ENCODE measurements at places on chromosomes 2 and 18. TPM values are rescaled to one million over a fixed set of nuclear protein-coding genes. Genes with fewer than 3 reads are reported as not detected.

DNA sequence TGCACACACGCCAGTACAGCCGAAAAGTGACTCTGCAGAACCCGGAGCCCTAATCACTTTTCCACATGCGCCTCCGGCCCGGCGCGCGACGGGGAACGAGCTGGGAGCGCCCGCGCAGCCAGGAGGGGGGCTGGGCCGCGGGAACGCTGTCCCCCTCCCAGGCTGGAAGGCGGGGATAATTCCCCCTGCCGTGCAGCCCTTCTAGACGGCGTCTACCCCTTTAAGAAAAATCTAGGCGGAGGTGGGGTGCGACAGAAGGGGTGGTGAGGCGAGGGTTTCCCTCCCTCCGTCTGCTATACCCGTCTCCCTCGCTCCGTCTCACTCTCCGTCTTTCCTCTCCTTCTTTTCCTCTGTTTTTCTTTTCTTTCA lies 2.4 kb downstream of the CYP26B1 start:
- H3K27ac ChIP-seq, result no peak overlapping the region
- no peaks in the 10 kb centered on the region for H3K36me3 ChIP-seq
- H3K4me1 ChIP-seq, result peaks cover 68% of the 10 kb centered on the region
- DNase-seq, result peak; percentile 53
- peaks cover 30% of the 10 kb centered on the region for H3K27me3 ChIP-seq
- H3K4me3 ChIP-seq, result peak overlapping the region; percentile 35

CXCR4 gene
- total RNA-seq, result 11.0 TPM

CHST9 gene
- total RNA-seq, result 0.05 TPM

SH3RF3 gene
- 2.8 TPM for total RNA-seq

RSAD2 gene
- total RNA-seq, result 1.9 TPM
